ENCODE measurements at places on chromosomes 3 and 15. TPM values are rescaled to one million over a fixed set of nuclear protein-coding genes. Genes with fewer than 3 reads are reported as not detected.

MESP2 gene
- total RNA-seq = not detected

C15orf40 gene
- total RNA-seq = 12.2 TPM

MAGI1 gene
- total RNA-seq = 76.4 TPM

PLD1 gene
- 62.1 TPM for total RNA-seq

HHLA2 gene
- total RNA-seq = not detected

FETUB gene
- total RNA-seq = not detected

CLDN1 gene
- 0.44 TPM for total RNA-seq

CLRN1 gene
- not detected for total RNA-seq

SLC28A2 gene
- not detected for total RNA-seq

NCKIPSD gene
- 5.2 TPM for total RNA-seq

CIDEC gene
- not detected for total RNA-seq

ASB14 gene
- not detected for total RNA-seq

LYZL4 gene
- not detected for total RNA-seq

OSBPL10 gene
- 6.3 TPM for total RNA-seq

SKOR1 gene
- total RNA-seq = under 0.01 TPM

SLITRK3 gene
- not detected for total RNA-seq

IGF2BP2 gene
- total RNA-seq = 19.0 TPM

TRIM42 gene
- not detected for total RNA-seq

CHRM5 gene
- 0.20 TPM for total RNA-seq

GOLGA6L10 gene
- total RNA-seq = 0.44 TPM

STRA6 gene
- total RNA-seq = under 0.01 TPM

STRIT1 gene
- total RNA-seq = not detected

PLCD1 gene
- total RNA-seq = 13.7 TPM

CFAP100 gene
- total RNA-seq = not detected

CCR2 gene
- total RNA-seq = not detected

GPR27 gene
- not detected for total RNA-seq

FHIT gene
- total RNA-seq = 0.22 TPM

C15orf62 gene
- 0.22 TPM for total RNA-seq

CHRNA7 gene
- total RNA-seq = 0.65 TPM

CNTN3 gene
- total RNA-seq = not detected

MFN1 gene
- total RNA-seq = 33.5 TPM

ZPLD1 gene
- not detected for total RNA-seq

GP9 gene
- total RNA-seq = not detected

FEZF2 gene
- not detected for total RNA-seq

ULK4 gene
- 6.3 TPM for total RNA-seq

C3orf70 gene
- total RNA-seq = 0.65 TPM

TIGIT gene
- not detected for total RNA-seq

SYNPR gene
- not detected for total RNA-seq

CPEB1 gene
- total RNA-seq = under 0.01 TPM

PIF1 gene
- 1.8 TPM for total RNA-seq

C3orf49 gene
- total RNA-seq = not detected

EIF4E3 gene
- 0.60 TPM for total RNA-seq

ISLR gene
- total RNA-seq = not detected

All from lung microvascular endothelial cell (primary cell).